ENCODE measurements at places on chromosomes 2 and 18. TPM values are rescaled to one million over a fixed set of nuclear protein-coding genes. Genes with fewer than 3 reads are reported as not detected.
A peak's percentile ranks its signal among the peaks of the same experiment; 100 is the strongest.

GRCh38 chr2:85655961-85656417 lies 12.0 kb downstream of the SFTPB start:
- peak; percentile 40 for DNase-seq

DNA sequence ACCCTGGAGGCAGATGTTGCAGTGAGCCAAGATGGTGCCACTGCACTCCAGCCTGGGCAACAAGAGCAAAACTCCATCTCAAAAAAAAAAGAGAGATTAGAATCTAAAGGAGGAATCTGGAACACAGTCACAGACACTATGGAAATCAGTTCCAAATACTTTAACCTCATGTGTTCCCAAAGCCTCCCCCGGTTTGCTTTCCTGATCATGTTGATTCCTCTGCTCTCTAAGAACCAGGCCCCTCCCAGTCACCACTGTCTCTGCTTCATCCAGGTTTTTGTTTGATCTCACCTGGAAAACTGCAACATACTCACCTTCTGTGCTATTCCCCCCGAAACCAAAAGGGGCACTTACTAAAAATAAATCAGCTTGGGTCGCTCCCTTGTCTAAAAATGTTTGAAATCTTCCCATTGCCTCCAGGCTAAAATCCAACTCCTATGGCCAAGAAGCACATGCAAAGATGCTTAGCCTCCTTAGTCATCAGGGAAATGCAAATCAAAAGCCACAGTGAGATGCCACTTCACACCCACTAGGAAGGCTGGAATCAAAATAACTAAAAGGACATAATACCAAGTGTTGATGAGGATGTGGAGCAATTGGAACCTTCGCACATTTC lies 6.2 kb upstream of the NEU2 start:
- DNase-seq, result peak; percentile 41

- DNase-seq, result no peak
Observed at GRCh38 chr18:27787547-27787946, 389.4 kb downstream of the CDH2 start.

- DNase-seq, result no peak
Observed at GRCh38 chr2:100568989-100569388, 6.2 kb downstream of the PDCL3 start.

DNA sequence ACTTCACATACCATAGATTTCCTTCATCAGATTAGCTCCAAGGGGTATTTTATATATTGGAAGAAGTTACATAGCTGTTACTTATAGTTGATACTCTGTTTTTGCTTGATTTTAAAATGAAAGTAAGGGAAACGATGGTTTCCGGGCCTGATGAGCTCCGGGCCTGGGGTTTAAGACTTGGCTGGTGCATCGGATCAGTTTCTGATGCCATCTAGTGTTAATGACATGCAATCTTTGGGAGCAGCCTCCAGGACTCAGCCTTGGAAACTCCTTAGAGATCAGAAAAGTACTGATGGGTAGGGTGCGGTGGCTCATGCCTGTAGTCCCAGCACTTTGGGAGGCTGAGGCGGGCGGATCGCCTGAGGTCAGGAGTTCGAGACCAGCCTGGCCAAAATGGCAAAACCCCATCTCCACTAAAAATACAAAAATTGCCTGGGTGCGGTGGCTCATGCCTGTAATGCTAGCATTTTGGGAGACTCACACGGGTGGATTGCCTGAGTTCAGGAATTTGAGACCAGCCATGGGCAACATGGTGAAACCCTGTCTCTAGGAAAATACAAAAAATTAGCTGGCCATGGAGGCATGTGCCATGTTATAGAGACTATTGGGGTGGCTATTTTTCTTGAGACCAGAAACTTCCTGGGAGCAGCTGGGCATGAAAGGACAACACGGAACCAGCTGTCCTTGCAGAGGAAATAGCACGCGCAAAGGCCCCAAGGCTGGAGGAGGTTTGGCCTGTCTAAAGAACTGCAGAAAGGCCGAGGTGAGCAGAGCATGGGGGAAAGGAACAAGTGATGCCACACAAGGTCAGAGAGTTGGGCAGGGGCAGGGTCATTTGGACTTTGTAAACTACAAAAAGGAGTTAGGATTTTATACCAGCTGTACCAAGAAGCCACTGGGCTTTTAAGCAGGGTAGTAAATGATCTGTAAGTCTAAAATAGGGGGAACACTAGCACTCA lies 46.9 kb upstream of the CNOT11 start:
- peak; percentile 78 for DNase-seq

Gene ORMDL1
- total RNA-seq, result 63.5 TPM
